Thymus (tissue), 14 donors: ENCODE measurements at places on chromosomes 13 and 19. TPM values are rescaled to one million over a fixed set of nuclear protein-coding genes. Genes with fewer than 3 reads are reported as not detected.
A peak's percentile ranks its signal among the peaks of the same experiment; 100 is the strongest.

The KLK3 gene
- 0.19 TPM for total RNA-seq

DNA sequence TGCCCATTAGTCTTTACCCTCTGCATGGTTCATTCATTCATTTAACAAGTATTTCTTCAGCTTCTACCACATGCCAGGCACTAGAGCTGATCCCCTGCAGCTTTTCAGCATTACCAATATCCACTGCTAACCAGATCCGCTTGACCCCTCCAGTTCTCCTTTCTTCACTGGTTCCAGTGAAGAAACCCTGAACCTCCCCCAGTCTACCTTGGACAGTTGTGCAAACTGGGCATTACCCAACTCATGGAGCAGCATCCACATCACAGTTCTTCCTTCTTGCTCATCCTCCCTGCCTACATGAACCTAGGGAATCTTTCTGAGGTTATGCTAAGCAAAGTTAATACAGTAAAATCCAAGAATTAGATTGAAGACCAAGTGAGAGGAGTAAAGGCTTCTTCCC, 78.7 kb upstream of the SERP2 start:
- no peak overlapping the region for H3K27ac ChIP-seq
- no peaks in the 10 kb centered on the region for H3K36me3 ChIP-seq
- no peaks in the 10 kb centered on the region for H3K27me3 ChIP-seq
- no peak overlapping the region for H3K4me3 ChIP-seq
- DNase-seq: no peak

GRCh38 chr19:10339380-10339960, at the start of gene ICAM3:
ICAM3 (minus strand) TSS chr19:10339624; CDS start chr19:10339614, 10 bp downstream.
- H3K4me1 ChIP-seq: peaks cover 28% of the 10 kb centered on the region
- H3K36me3 ChIP-seq: peaks cover 12% of the 10 kb centered on the region
- DNase-seq: no peak
- peak within 1 kb of the TSS; percentile 48 for H3K27ac ChIP-seq
- H3K4me3 ChIP-seq: peak within 1 kb of the TSS; percentile 63
- no peaks in the 10 kb centered on the region for H3K27me3 ChIP-seq

- no peak overlapping the region for H3K4me3 ChIP-seq
- H3K27ac ChIP-seq: peak overlapping the region; percentile 93
- DNase-seq: peak; percentile 78
- H3K27me3 ChIP-seq: no peaks in the 10 kb centered on the region
- peaks cover 2% of the 10 kb centered on the region for H3K36me3 ChIP-seq
Measured at GRCh38 chr19:16366433-16367260, 42.0 kb downstream of the KLF2 start.

DNA sequence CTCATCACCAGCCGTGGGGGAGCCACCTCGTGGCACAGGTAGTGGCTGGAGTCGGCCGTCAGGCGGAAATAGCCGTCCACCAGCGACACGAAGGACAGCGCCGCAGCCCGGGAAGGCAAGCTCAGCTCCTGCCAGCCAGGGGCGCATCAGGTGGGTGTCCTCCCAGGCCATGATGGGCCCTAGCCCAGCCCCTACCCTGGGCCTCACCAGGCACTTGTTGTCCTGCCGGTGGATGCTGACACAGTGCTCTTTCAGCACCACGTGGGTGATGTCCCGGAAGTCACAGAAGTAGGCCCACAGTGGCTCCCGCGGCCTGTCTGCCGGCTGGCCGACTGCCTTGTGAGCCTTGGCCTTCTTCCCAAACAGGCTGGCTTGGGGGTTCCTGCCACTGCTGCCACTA, 15.7 kb downstream of the TYK2 start:
- no peaks in the 10 kb centered on the region for H3K27me3 ChIP-seq
- H3K36me3 ChIP-seq: peaks cover 79% of the 10 kb centered on the region
- no peaks in the 10 kb centered on the region for H3K4me1 ChIP-seq
- H3K4me3 ChIP-seq: no peak overlapping the region

The FAM216B gene
- 0.05 TPM for total RNA-seq

DNA sequence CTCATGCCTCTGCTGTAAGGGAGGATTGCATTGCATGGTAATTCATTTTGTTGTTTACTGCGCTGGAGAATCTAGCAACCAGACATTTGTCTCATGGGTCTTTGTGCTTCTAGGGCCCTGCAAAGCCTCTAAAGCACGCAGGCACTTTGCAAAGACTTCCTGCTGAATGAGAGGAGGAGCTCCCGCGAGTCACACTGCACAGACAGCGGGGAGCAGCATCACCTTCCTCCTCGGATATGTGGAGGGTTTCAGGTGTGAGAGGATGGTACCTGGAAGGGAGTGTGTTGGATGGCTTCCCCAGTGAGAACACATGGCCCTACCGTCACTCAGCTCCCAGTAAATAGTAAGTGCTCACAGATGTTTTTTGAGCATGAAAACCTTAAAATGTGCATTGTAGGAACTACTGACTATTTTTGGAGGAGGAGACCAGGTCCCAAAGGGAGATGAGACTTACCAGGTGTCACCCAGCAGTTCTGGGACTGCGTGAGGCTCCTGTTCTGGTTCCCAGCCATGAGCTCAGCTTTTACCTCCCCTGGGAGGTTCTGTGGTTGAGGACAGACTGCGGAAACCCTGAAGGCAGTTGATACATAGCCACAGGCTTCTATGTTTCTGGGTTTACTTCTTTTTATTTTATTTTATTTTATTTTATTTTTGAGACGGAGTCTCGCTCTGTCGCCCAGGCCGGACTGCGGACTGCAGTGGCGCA, 278.0 kb downstream of the FGF9 start:
- no peak for DNase-seq
- H3K4me1 ChIP-seq: no peaks in the 10 kb centered on the region
- H3K27ac ChIP-seq: no peak overlapping the region
- H3K4me3 ChIP-seq: no peak overlapping the region
- H3K27me3 ChIP-seq: no peaks in the 10 kb centered on the region

GRCh38 chr19:28519218-28519779, 693.7 kb downstream of the UQCRFS1 start:
- no peak overlapping the region for H3K27ac ChIP-seq
- no peak for DNase-seq
- no peaks in the 10 kb centered on the region for H3K36me3 ChIP-seq
- no peaks in the 10 kb centered on the region for H3K4me1 ChIP-seq
- H3K27me3 ChIP-seq: no peaks in the 10 kb centered on the region
- no peak overlapping the region for H3K4me3 ChIP-seq

- no peaks in the 10 kb centered on the region for H3K27me3 ChIP-seq
- no peak for DNase-seq
- H3K4me3 ChIP-seq: no peak overlapping the region
- no peaks in the 10 kb centered on the region for H3K36me3 ChIP-seq
- H3K4me1 ChIP-seq: no peaks in the 10 kb centered on the region
- H3K27ac ChIP-seq: no peak overlapping the region
Measured at GRCh38 chr13:107006661-107007060, 438.7 kb upstream of the ARGLU1 start.

DNA sequence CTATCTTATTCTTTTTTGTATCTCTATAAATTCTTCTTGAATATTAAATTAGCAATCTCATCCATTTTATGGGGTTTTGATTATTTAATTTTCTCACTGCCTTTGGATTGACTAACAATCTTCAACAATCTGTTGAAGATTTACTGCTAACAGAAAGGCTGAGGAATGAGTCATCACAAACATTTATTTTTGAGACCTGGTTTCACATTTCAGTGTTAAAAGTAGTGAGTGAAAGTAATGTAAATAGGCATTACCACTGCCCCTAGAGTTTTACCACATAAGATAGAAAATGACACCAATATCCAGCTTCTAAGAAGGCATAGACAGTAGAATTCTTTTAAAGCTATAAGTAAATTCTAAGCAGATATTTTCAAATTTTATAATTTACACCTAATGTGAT, 472.8 kb downstream of the OLFM4 start:
- H3K4me1 ChIP-seq: no peaks in the 10 kb centered on the region
- H3K36me3 ChIP-seq: no peaks in the 10 kb centered on the region
- no peak overlapping the region for H3K27ac ChIP-seq

- no peaks in the 10 kb centered on the region for H3K27me3 ChIP-seq
- no peak overlapping the region for H3K4me3 ChIP-seq
- DNase-seq: no peak
- no peaks in the 10 kb centered on the region for H3K36me3 ChIP-seq
- H3K27ac ChIP-seq: no peak overlapping the region
Measured at GRCh38 chr13:52713894-52714293, 25.7 kb downstream of the CNMD start.

The SELENOV gene
- 0.19 TPM for total RNA-seq

GRCh38 chr13:65595916-65596315, 1634.2 kb downstream of the PCDH9 start:
- H3K27me3 ChIP-seq: no peaks in the 10 kb centered on the region
- no peaks in the 10 kb centered on the region for H3K4me1 ChIP-seq
- DNase-seq: no peak
- no peak overlapping the region for H3K4me3 ChIP-seq
- H3K27ac ChIP-seq: no peak overlapping the region
- H3K36me3 ChIP-seq: no peaks in the 10 kb centered on the region

The LENG9 gene
- total RNA-seq: 2.1 TPM

The COX7A1 gene
- total RNA-seq: 45.0 TPM

GRCh38 chr13:58767566-58767965, 1136.0 kb downstream of the PCDH17 start:
- H3K4me1 ChIP-seq: no peaks in the 10 kb centered on the region
- no peaks in the 10 kb centered on the region for H3K27me3 ChIP-seq
- no peak overlapping the region for H3K27ac ChIP-seq
- no peak for DNase-seq

The TMEM145 gene
- total RNA-seq: not detected

DNA sequence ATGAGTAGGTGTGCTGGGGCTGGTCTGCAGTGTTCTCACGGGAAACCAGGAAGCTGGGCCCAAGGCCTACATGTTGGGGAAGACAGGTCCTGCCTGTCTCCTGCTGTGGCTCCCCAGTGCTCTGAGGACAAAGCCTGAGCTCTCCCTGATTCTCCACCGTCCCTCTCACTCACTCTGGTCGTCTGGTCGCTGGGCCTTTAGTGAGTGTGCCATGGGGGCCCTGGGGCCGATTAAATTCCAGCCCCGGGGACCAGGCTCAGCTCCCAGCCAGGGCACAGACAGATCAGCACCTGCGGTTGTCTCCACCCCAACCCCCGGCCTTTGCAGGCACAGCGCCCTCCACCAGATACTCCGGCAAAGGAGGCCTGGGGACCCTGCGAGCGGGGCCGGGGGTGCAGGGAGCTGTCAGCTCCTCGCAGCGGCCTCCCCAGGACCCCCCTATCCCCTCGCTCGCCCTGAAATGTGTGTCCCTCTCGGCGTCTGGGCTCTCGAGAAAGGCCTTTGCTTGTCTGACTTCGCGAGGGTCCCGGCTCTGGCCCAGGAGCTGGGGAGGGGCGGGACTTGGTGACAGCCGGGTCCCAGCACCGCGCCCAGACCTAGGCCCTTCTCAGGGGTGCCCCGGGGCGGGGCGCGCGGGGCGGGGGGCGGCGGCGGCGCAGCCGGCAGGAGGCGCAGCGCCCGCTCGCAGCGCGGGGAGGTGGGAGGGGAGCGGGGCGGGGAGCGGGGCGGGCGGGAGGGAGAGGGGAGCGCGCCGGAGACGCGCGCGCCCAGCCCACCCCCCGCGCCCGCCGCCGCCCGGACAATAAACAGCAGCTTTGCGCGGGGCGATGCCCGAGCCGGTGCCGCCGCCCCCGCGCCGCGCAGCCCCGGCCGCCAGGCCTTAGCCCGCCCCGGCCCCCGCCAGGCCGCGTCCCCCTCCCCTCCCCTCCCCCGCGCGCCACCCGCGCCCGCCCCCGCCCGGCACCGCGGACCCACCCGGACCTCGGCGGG, at the start of gene PALM:
Gene PALM (plus strand): TSS at position 782 of the 990 bp plus-strand sequence. CDS start 212 bp downstream, outside the sequence.
- no peak within 1 kb of the TSS for H3K27ac ChIP-seq
- H3K27me3 ChIP-seq: peaks cover 65% of the 10 kb centered on the region
- H3K36me3 ChIP-seq: no peaks in the 10 kb centered on the region

DNA sequence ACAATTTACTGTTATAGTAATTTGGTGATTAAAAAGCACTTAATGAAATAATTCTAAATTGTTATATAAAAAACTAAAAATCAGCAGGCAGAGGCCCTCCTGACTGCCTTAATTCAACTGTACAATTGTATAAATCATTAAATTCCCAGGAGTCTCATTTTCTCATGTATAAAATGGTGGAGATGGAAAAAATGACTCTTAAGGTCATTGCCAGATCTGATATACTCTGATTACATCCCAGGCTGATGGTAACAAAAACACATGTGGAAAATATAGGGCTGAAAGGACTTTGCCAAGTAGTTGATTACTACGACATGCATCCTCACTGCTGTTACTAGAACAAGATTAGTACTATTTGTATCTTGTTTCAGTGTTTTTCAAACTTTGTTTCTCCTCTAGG, 1020.0 kb upstream of the SLC10A2 start:
- no peaks in the 10 kb centered on the region for H3K4me1 ChIP-seq
- H3K4me3 ChIP-seq: no peak overlapping the region
- H3K36me3 ChIP-seq: no peaks in the 10 kb centered on the region
- H3K27ac ChIP-seq: no peak overlapping the region
- no peak for DNase-seq

The ZNF540 gene
- total RNA-seq: 2.5 TPM

DNA sequence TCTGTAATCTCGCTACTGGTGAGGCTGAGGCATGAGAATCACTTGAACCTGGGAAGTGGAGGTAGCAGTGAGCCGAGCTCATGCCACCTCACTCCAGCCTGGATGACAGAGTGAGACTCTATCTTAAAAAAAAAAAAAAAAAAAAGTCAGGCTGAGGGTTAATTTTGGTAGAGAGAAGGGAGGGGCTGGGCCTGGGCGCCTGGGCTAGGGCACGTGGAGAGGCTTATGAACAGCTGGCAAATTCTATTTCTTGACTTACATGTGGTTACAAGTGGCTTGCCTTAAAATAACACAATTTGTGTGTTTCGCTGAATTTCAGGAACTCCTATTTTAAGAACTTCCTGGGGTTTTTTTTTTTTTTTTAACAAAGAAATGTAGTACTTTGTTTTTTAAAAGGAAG, 47.6 kb upstream of the MAP3K10 start:
- H3K4me1 ChIP-seq: peaks cover 3% of the 10 kb centered on the region
- H3K36me3 ChIP-seq: no peaks in the 10 kb centered on the region
- H3K27ac ChIP-seq: no peak overlapping the region
- no peaks in the 10 kb centered on the region for H3K27me3 ChIP-seq

DNA sequence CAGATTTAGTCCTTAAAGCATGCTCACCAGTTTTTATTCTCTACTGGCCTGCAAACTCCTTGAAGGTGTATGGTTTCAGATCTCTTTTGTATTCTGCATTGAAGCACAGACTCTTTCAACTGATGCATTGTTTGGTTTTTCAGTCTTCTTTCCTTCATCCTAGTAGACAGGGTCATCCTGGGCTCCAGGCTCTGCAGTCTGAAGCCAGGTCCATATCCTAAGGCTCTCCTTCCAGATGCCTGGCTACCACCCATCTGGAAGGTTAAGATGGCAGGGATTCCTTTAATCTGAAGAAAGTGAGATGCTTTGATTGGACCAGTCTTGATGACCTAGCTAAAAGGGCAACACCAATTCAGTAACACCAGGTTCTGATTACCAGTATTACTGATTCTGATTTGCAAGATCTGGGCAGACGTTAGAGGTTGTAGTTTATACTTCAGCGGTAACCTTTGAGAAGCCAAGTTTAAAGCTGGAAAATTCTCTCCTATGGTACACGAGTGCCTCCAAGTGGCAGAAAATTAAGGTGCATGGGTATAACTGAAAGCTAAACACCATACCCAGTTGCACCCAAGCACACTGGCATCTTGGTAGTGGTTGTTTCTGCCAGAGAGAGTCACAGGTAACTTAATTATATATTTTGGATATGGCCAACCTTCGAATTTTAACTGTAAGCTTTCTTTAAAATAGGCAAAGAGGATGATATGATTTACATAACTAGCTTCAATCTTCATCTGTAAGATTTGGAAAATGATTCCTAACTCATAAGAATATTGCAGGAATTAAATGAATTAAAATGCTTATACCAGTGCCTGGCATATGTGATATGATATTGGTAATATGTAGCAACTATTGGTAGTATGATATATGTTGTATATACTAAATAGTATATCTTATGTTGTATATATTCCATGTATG, 1651.9 kb upstream of the MIR17HG start:
- no peak overlapping the region for H3K4me3 ChIP-seq
- DNase-seq: no peak
- no peaks in the 10 kb centered on the region for H3K27me3 ChIP-seq
- no peak overlapping the region for H3K27ac ChIP-seq
- no peaks in the 10 kb centered on the region for H3K4me1 ChIP-seq
- H3K36me3 ChIP-seq: no peaks in the 10 kb centered on the region
